ENCODE measurements at places on chromosomes 11 and 22.

DNA sequence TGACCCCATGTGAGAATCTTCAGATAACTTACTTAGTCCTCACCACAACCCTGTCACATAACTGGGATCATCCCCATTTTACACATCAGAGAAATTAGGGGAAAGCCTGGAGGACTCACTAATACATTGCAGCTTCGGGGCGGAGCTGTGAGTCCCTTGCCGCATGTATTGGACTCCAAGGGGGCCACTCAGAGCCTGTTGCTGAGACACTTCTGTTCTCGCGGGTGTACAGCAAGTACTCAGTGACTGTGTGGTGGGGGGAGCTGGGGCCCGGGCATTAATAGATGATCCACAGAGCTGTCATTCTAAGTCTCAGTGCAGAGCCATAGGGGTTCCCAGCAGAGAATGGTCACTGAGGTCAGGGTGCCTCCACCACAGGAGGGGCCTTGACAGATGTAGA lies 13.5 kb downstream of the OAF start:
- no peak for DNase-seq

DNA sequence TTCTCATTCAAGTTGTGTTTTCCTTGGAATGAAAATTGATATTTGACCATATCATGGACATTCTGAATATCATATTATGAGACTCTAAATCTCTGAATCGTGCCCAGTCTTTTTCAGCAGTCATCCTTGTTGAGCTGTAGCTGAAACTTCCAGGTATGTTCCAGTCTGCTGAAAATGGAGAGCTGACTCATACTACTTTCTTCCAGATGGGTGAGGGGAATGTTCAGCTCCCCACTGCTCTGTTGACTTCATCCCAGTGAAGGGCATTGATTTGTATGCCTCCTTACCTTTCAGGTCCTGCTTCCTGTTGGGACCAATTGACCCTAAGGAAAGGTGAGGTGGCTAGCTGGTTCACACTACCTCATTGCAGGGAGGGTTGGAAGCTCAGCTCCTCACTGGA lies 3.5 kb downstream of the OR5P2 start:
- no peak for DNase-seq

DNA sequence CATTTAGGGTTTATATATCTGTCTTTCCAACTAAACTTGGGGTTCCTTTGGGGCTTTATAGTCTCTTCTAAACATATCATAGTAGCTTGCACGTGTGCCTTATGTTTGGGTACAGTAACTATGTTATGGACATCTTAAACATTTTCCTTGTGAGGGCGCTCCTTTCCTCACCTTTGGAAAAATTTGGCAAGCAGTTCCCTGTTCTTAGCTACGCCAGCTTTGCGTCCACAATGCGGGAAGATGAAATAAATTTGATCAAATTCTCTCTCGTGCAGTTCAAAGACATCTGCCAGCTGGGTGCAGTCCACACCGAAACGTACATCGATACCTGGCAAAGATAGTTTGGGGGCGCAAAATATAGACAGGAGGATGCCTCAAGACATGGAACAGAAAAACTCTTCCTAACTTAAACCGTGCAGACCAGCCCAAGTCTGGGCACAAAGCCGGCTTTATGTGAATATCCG lies 548 bp downstream of the FDXACB1 start:
- DNase-seq: no peak

- no peak for DNase-seq
Measured at GRCh38 chr11:115333121-115333520, 171.1 kb downstream of the CADM1 start.

DNA sequence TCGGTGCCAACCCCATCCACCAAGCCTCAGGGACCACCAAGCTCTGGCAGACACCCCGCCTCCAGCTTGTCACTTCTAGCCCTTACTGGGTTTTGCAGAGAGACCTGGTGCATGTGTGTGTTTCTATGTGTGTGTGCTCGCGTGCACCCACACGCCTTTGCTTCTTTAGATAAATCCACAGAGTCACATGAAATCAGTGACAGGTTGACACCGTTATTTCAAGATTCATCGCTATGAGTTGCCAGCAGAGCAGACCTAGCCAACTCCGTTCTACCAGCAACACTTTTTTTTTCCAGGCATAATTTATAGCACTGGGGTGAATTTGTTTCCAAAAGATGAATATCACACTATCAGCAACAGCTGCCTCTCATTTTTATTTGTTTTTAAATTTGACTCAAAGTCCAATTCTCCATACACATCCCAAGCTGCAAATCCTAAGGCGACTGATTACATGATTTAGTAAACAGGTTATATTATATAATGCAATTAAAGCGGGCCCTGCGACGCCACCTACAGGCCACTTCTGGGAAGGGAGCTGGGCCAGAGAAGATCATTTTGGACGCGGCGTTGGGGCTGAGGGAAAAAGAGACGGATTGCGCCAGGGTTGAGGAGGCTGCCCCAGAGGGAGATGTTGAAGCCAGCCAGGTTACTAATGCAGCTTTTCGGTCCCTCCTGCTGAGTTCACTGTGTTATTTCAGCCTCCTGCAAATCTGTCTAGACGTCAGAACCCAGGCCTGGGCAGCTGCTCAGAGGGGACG lies 150.5 kb downstream of the FEZ1 start:
- DNase-seq: no peak

DNA sequence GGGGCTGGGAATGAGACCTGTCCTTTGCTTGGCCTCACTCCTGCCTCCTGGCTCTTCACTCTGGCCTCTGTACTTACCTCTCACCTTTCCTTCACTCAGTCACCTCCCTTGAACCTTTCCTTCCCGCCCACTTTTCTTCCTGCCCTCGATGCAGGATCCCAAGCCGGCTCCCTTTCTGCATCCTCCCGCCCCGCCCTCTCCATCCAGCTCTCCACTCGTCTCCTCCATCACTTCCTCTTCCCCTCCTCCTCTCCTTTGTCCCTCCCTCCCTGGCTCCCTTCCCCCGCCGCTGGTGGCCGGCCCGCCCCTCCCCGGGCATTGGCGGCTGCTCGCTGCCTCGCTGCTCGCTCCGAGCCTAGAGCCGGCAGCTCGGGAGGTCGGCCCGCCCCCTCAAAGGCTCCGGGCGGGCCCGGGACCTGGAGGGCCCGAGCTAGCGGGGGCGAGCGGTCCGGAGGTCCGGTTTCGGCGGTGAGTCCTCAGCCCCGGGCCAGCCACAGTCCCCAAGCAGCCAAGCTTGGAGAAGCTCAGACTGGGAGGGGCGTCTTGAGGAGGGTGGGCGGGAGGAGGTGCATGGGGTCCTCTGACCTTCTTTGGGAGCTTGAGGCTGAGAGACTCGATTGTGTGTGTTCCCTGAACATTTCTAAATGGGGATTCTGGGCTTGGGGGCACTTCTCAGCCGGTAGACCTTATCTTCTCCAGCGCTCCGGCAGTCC lies 13.8 kb downstream of the PHLDB1 start:
- DNase-seq: no peak

DNA sequence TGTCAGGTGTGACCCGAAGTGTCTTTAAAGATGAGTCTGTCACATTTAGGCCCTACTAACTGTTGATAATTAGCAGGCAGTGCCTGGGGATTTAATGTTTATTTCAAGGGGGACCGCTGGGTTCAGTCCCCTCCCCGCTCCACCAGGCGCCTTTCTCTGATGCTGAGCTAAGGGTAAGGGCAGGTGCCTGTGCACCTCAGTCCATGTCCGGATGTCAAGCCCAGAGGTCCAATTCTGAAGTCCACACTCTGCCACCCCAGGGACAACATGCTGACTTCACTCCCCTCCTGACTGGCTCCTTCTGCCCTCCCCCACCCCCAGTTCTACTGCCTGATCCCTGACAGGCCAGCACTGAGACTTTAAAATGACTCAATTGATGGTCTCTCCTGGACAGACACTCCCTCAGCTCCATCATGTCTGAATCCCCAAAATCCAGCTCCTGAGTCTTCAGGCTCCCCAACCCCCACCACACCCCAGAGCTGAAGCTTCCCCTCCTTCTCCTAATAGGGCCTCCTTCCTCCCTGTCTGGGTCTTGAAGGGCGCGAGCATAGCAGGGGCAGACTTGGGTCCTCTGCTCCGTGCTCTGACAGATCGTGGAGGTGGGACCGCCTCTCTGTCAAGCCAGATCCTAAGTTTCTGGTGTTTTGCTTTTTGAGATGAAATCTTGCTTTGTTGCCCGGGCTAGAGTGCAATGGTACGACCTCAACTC lies 49.8 kb upstream of the ANO1 start:
- no peak for DNase-seq

- DNase-seq: no peak
Measured at GRCh38 chr11:5129457-5129877, 8.7 kb downstream of the OR52A5 start.

GRCh38 chr22:41976070-41976901 lies 7.0 kb downstream of the SEPTIN3 start:
- no peak for DNase-seq

- DNase-seq: no peak
Measured at GRCh38 chr11:66279092-66279734, 1.2 kb downstream of the CNIH2 start.

GRCh38 chr11:62782753-62783152 lies 4.4 kb upstream of the TMEM179B start:
- DNase-seq: no peak

DNA sequence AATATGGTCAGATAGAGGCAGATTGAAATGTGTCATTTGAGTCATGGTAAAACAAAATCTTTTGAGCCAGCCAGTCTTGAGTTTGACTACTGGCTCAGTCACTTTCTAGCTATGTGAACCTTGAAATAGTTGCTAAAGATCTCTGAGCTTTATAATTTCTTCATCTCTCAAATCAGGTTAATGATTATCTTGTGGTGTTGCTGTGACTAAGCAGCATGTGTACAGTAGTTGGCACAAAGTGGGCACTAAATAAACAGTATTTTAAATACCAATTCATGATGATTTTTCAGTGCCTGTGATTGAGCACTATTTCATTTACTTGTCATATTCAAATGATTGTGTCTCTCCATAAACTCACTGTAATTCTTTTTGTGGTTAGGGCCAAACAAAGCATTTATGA lies 70.8 kb downstream of the RAB38 start:
- peak; percentile 73 for DNase-seq

DNA sequence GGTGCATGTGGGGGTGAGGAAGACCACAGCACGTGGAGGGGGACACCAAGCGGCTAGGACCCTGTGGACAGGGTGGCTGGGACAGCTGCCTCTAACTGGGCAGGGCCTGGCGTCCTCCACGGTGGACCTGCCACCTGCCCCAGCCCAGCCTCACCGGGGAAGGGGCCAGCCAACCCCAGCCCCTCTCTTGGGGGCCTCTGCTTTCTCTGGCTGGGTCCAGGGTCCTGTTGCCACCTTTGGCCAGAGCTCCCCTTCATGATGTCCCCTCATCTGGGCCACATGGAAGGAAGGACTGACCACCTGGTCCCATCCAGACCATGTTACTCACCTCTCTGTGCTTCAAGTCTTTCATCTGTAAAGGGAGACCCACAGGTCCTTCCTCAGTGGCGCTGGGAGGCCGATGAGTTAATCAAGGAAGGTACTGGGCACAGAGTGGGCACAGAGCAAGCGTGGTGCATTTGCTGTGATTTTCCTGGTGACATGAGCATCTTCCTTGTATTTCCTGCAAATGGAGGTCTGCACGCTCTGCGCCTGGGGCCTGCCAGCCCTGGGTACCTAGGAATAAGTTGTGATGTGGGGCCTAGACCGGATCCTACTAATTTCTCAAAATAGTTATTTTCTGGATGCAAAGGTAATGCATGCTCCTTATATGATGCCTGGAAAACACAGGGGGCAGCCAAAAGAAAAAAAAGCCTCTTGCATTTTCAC lies 538.4 kb downstream of the TBC1D22A start:
- DNase-seq: no peak

GRCh38 chr22:39617970-39618757 lies 47.6 kb downstream of the CACNA1I start:
- no peak for DNase-seq

GRCh38 chr22:49690454-49690853 lies 137.2 kb downstream of the BRD1 start:
- DNase-seq: no peak

DNA sequence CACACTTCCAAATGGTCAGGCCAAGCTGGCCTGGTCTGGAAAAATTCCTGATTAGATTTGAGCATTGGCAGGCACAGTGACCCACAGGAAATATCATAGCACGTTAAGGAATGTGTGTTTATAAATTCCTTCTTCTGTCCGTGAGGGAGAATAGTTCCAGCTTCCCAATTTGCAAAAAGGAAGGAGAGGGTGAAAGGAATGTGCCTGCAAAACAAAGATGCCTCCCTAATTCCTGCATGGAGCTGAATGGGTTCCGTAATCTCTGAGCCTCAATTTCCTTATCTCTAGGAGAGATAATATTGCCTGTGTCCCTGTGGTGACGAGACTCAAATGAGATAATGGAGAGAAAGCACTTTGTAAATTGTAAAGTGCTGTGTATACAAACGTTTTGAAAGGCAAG lies 105.1 kb downstream of the FEZ1 start:
- DNase-seq: no peak

Data from epithelial cell of prostate (primary cell).